ENCODE measurements at places on chromosomes 16 and 17.

DNA sequence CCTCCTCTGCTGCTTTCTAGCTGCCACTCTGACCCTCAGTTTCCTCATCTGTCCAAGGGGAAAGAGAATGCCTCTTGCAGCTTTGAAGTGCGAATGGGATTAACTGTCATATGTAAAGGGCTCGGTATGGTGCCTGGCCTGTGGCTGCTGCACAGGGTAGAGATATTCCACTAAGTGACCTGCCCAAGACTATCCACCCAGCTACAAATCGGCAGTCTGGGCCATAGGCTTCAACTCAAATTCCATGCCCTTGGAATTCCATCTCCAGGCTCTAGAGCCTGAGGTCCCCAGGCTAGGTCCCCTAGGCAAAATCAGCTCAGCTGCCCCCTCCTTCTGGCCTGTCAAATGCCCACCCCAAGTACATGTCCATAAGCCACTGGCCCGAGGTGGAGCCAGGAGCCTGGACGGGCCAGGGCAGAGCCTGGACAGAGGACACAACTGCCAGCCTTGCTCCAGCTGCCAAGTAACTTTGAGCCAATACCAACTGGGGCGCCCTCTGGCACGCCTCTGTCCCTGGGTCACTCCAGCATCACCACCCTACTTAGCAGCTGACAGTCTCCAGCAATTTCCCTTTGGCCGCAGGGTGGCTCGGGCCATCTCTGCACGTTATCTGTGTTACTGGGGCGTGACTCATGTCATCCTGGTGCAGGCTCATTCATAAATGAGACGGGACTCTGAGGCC is 57.2 kb downstream of the SDK2 start:
- DNase-seq, result no peak

GRCh38 chr17:71777048-71777640 is 343.7 kb upstream of the SOX9 start:
- DNase-seq, result no peak

DNA sequence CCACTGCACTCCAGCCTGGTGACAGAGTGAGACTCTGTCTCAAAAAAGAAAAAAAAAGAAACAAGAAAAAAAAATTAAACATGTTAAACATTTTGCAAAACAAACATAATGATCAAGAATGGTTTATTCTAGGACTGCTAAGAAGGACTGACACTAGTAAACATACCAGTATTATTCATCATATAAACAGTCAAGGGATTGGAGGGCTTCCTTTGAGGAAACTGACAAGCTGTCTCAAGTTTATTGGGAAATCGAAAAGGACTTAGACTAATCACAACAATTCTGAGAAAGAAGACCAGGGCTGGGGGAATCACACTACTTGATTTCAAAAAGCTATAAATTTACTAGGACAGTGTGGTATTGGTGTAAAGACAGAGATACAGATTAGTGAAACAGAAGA is 75.5 kb downstream of the MYH10 start:
- DNase-seq, result no peak

- no peak for DNase-seq
Measured at GRCh38 chr16:4631444-4631843, 6.8 kb downstream of the MGRN1 start.

Data from liver (tissue), 10 donors.